Activated CD4-positive, alpha-beta T cell treated with anti-CD3 and anti-CD28 coated beads, Interleukin-2, amount 50 U/mL, for 48 hours (primary cell): ENCODE measurements at places on chromosomes 2 and 18.

GRCh38 chr18:2529154-2529553, 42.2 kb downstream of the METTL4 start:
- DNase-seq: no peak

DNA sequence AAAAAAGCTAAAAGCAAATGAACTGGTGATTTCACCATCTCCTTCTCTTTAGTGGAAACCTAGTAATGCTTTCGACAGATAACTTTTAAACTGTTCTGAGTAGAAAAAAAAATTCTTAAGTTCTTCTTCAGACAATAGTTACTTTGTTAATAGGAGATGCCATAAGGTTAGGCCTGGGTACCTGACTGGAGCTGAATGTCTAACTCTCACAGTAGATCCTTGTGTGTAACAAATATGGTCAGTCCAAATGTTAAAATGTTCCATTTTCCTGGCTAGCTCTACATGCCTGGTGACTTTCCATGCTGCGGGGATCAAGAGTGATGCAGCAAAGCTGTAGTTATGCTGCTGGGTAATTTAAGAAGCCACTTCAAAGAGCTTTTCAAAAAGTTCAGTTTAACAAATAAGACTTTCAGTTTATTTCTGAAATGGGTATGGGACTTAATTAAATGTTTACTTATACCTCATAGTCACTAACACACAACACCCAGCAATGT, 264.0 kb upstream of the SESTD1 start:
- DNase-seq: no peak

- no peak for DNase-seq
These were observed 148.8 kb upstream of the CDH19 start for GRCh38 chr18:66752733-66753132.

DNA sequence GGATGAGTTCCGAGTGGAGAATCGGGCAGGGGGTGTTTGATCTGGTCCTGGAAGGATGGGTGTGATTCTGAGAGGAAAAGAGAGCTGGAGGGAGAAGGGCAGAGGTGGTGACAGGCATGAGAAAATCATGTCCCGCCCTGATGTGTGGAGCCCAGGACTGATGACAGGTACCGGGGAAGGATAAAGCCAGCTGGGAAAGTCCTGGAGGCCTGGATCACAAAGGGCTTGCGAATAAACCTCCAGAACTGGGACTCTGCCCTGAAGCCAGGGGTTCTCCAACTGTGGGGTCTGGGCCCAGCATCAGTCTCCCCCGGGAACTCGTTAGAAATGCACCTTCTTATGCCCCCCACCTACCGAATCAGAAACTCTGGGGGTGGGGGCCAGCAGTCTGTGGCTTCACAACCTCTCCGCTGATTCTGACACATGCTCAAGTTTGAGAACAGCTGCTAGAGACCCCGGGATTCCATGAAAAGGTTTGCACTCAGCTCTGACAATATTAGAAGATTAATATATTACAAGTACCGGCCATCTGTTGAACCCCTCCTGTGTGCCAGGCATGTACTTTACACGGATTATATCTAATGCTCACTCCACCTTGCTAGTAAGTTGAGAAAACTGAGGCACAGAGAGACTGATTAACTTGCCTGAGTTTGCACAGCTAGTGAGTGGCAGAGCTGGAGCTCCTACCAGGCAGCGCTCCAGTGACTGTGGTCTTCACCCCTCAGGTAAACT, 8.0 kb downstream of the TNFRSF11A start:
- DNase-seq: no peak

DNA sequence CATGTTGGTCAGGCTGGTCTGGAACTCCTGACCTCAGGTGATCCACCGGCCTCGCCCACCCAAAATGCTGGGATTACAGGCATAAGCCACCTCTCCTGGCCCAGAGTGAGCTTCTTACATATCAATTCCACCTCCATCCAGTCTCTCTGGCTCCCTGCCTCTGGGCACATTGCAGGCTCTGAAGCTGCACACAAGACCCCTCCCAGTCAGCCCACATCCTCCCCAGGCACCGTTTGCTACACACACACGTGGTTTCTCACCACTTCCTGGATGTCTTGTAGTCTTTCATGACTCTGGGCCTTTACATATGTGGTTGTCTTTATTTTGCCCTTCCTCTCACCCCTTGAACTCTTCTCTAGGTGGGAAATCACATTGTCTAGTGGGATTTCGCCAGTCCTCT, 64.0 kb upstream of the CABLES1 start:
- DNase-seq: peak; percentile 62

GRCh38 chr2:236682651-236683422, 113.2 kb downstream of the ACKR3 start:
- no peak for DNase-seq

DNA sequence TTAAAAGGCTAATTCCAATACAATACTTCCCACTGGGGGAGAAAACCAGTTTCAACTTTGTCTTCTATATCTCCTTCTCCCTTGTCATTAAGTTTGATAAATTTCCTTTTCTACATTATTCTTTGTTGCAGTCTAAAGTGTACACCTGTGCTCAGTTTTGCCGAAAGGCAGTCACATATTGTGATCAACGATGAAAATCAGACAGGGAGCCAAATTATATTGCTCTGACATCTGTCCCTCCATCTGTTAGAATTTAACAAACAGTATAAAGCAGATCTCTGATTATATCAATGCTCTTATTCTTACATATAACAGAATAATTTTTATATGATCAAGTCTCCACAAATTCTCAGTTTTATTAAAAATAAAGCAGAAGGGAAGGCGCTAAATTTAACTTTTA, 496.7 kb downstream of the NRXN1 start:
- no peak for DNase-seq

GRCh38 chr2:26560892-26561291, 80.3 kb downstream of the CIB4 start:
- no peak for DNase-seq

DNA sequence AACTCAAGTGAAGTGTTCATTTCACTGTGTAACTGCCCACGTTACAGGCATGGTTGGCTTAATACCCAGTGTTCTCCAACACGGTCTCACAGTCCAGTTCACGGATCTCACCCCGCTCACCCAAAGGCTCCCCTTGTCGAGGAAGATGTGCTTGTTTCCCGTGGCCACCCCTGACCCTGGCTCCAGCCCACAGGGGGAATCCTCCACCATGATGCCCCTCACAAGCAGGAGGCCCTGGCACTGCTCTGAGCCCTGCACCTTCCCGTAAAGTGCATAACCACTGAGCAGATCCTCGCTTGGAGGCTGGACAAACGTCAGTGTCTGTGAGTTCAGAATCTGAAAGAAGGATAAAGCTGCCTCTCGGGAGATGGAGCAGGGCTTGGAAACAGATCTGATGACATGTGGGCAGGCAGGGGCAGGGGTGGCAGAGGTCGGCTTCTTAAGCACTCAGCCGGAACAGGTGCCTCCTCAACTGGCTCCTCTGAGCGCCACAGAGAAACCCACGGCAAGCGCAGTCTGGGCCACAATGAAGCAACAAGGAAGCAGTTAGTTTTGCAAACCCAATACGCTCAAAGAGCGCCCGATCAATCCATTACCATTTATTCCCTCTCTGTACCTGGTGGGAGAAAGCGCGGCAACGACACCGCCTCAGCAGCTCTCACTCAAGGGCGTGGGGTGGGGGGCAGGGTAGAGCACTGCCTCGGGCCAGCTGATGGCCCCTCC, 17.6 kb downstream of the HDAC4 start:
- DNase-seq: no peak

DNA sequence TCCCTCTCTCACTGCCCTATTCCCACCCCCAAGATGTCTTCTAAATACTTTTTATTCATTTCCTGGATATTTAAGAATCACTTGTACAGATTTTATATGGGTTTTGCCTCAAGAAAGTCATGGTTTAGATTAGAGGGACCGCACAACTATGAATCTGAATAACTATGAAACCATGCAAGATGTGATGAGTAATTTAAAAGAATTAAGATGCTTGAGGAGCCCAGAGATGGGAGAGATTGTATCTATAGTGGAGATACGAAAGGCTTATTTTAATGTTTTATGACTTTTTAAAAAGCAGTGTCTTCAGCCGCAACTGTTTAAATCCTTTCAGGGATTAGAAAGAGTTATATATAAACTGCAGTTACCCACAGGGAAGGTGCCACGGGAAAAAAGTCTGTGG, 324.1 kb downstream of the LPIN1 start:
- no peak for DNase-seq

GRCh38 chr18:8515142-8515865, 93.9 kb upstream of the RAB12 start:
- DNase-seq: no peak

DNA sequence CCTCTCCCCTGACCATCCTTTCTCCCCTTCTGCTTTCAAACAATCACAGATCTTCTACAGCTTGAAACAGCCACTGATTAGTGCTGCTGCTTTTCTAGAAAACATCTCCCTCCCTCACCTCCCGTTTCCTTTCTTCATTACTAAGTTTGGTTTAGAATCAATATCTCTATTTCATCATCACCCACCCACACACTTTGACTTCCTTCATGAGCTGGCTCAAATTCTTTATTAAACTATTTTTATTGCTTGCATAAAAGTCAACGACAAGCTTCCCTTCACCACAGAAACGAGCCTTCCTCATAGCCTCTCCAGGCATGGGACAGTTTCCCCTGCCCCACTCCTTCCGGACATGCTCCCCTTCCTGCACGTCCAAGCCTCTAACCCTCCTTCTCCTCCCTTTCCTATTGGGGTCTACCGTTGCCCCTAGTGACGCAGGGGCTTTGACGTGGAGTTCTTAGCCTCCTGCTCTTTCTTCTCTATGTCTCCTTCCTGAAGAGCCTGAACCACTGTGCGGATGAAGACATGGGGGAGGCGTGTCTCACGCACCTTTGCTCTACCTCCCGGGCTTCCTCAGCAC, 172.0 kb downstream of the AFF3 start:
- no peak for DNase-seq

- DNase-seq: no peak
These were observed 542.8 kb downstream of the NRXN1 start for GRCh38 chr2:50489092-50489491.

GRCh38 chr18:74110976-74111375, 36.7 kb downstream of the FBXO15 start:
- DNase-seq: no peak

GRCh38 chr18:23487738-23488570, 15.4 kb upstream of the RMC1 start:
- DNase-seq: peak; percentile 34

- no peak for DNase-seq
These were observed 70.7 kb downstream of the LIPG start for GRCh38 chr18:49632588-49632987.

DNA sequence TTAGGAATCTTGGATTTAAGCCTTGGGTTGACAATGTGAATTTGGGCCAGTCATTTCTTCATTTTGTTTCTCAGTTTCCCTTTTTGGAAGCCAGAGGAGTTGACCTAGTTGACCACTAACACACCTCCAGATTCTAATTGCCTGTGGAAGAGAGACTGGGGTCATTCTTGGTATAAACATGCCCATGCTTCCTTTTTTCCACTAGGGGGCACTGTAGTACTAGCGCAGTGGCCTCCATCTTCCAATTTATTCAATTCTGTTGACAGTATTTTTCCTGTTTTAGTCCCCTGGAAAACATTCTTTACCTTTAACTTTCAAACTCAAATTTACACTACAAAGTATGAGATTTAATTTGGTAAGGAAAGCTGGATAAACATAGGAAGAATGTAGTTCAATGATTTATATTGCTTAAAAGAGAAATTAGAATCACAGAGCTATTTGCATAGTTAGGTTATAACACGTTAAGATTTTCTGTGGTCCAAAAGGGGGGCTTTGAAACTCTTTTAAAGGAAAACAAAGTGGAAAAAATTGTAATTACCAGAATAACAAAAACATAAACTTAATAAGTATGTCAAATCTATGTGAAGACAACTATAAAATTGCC, 57.5 kb upstream of the AGPS start:
- no peak for DNase-seq

GRCh38 chr2:239112127-239112774, 264.4 kb downstream of the TWIST2 start:
- no peak for DNase-seq

GRCh38 chr2:172204309-172204708, 101.6 kb upstream of the DLX2 start:
- DNase-seq: no peak

DNA sequence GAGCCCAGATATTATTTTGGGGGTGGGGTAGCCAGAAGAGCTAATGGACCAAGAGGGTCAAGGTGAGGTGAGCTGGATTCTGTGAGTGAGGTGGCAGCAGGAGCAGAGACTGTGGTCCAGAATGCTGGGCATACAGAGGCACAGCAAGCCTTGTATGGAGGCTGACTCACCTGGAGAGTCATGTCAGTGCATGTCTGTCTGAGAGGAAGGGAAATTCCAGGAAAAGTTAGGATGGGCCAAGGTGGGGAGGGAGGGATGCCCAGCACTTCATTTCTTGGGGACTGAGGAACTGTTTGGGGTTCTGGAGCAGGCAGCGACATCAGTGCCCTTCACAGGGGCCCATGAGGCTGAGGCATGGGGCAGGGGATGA, 21.1 kb downstream of the PER2 start:
- no peak for DNase-seq

DNA sequence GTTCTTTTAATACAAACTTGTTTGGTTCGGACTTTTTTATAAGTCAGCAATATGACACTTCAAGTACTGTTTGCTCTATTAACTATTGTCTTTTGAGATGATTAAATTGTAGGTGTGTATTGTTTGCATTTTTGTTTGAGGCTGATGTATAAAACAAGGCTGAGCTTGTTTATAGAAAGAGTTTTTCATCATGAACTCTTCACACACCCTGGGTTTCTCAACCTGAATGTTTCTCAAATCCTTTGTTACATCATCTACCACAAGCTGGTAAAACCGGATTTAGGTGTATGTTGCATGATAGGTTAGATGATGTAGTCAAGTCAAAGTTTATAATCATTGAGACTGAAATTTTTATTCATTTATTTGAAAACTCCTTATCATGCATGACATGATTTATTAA, 335.2 kb upstream of the LRATD1 start:
- DNase-seq: no peak

DNA sequence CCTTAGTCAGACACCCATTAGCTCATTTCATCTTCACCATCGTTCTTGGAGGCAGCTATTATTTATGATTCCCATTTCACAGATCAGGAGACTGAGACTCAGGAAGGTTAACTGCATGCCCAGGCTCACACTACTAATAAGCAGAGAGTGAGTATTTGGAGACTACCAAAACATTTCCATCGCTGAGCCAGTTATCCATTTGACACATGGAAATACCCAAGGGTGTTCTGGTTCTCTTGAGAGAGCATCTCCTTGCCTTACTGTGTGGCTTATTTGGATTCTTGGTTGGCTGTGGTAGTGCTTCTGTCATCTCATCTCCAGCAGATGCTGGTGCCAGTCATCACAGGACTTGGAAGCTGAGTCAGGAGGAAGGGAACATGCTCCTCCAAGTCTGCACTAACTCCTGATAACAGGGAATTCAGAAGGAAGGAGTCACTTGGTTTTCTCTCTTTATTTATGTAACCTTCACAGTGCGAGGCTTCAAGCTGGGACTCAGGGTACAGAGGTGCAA, 55.2 kb downstream of the RASGRP3 start:
- DNase-seq: no peak

GRCh38 chr2:227655454-227655853, 11.2 kb upstream of the SCYGR5 start:
- no peak for DNase-seq

- no peak for DNase-seq
These were observed 1750.4 kb downstream of the SUCLG1 start for GRCh38 chr2:82708681-82709080.
